Astrocyte (in vitro differentiated cells and primary cell): ENCODE measurements at places on chromosomes 4 and X. TPM values are rescaled to one million over a fixed set of nuclear protein-coding genes. Genes with fewer than 3 reads are reported as not detected.

VEGFC gene
- 20.3 and 24.2 TPM in 2 replicates for total RNA-seq

USP11 gene
- total RNA-seq: 75.7 and 80.8 TPM in 2 replicates

SHROOM2 gene
- total RNA-seq: 15.9 and 16.0 TPM in 2 replicates

TGIF2LX gene
- not detected in 2 replicates for total RNA-seq

NXF2 gene
- total RNA-seq: not detected in 2 replicates

PORCN gene
- total RNA-seq: 30.3 and 30.5 TPM in 2 replicates

DNA sequence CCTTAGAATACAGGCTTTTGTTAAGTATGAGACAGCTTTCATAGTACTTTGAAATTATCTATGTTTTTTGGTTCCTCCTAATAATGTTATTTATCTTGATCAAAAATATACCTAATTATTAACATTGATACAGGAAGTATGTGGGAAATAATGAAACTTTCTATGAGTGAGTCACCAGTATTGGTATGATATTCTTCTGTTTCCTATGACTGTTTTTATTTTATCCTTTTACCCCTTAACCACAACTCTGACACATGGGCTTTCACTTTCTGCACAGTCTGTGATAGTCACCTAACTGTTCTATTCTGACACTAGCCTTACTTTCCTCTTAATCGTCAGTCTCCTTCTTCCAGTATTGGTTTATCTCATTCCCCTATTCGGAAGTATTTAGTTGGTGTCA lies 4.7 kb downstream of the THAP9 start:
- peaks cover 11% of the 10 kb centered on the region for H3K4me1 ChIP-seq
- peak; percentile 57 for DNase-seq
- H3K27ac ChIP-seq: no peak overlapping the region

DNA sequence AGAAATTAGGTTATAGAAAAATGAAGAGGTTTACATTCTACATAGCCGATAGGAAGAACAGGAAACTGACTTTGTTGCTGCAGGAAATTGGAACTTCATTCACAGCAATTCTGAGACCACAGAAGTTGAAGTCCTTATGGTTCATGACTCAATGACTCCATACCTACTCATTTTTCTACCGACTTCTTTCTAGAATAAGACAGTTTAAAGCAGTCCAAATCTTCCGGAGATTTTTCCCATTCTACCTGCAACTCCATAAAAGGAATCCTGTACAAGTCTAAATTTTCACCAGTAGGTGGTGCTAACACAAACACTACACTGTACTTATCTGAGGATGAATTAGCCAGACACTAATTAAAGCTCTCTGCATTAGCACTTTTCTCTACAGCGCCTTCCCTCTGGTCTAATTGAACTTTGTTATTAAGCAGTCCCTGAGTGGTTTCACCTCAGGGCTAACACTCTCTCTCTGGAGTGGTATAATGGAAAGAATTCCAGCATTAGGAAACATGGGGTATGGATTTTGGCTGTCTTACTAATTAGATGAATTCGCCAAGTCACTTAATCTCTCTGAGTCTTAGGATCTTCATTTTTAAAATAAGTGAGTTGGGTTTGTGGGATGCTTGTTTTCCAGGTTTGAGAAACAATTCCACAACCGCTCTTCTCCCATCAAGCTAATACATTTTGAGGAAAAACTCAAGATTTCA lies 167.9 kb downstream of the SMIM20 start:
- peaks cover 17% of the 10 kb centered on the region for H3K4me1 ChIP-seq
- DNase-seq: peak; percentile 23
- peaks cover 46% of the 10 kb centered on the region for H3K27me3 ChIP-seq
- no peak overlapping the region for H3K4me3 ChIP-seq
- H3K27ac ChIP-seq: no peak overlapping the region

- no peaks in the 10 kb centered on the region for H3K4me1 ChIP-seq
- no peaks in the 10 kb centered on the region for H3K36me3 ChIP-seq
- H3K27ac ChIP-seq: no peak overlapping the region
- no peaks in the 10 kb centered on the region for H3K27me3 ChIP-seq
- no peak overlapping the region for H3K4me3 ChIP-seq
- no peak for DNase-seq
These were observed 21.8 kb downstream of the CMC4 start for GRCh38 chrX:155048977-155049619.

- no peak overlapping the region for H3K27ac ChIP-seq
- peak; percentile 39 for DNase-seq
These were observed 81.0 kb downstream of the ADGRA3 start for GRCh38 chr4:22434895-22435294.

DNA sequence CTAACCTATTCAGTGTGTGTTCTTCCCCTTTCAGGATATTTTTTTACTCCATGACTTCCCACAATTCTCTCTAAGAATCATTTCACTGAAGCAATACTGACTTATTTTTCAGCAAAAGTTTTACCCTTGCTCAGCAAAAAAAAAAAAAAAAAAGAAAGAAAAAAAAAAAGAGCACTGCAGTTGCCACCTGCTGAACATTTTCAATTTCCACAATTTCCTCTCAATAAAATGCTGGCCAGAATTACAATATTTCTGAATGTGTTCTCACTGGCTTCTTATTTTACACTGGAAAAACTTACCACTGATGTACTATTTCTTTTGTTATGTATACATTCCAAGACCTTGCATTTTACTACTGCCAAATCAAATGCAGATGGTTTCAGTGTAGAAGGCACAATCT lies 210.4 kb downstream of the PAPSS1 start:
- no peaks in the 10 kb centered on the region for H3K4me1 ChIP-seq
- H3K27me3 ChIP-seq: no peaks in the 10 kb centered on the region
- DNase-seq: no peak
- H3K36me3 ChIP-seq: no peaks in the 10 kb centered on the region

- H3K4me1 ChIP-seq: no peaks in the 10 kb centered on the region
- no peak for DNase-seq
- H3K27me3 ChIP-seq: no peaks in the 10 kb centered on the region
- no peak overlapping the region for H3K4me3 ChIP-seq
- H3K36me3 ChIP-seq: no peaks in the 10 kb centered on the region
These were observed 172.2 kb upstream of the TLL1 start for GRCh38 chr4:165700855-165701254.

DNA sequence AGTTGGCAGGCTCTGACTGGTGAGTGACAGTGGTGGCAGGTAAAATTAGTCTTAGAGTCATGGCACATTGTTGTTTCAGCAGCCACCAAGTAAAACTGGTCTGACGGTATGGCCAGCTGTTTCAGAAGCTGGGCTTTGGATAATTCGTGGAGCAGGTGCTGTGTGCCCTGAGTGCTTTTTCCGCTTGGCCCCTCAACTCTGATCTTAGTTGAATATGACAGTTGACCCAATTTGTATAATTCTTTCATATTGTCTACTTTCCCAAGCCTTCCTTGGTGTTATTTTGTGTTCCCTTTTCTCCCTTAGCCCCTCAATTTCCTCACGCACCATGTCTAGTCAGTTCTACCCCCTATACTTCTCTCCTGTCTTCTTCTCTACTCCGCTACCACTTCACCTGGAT lies 32.0 kb downstream of the CDS1 start:
- no peaks in the 10 kb centered on the region for H3K27me3 ChIP-seq
- H3K4me3 ChIP-seq: no peak overlapping the region
- no peak overlapping the region for H3K27ac ChIP-seq
- no peaks in the 10 kb centered on the region for H3K4me1 ChIP-seq
- DNase-seq: no peak
- no peaks in the 10 kb centered on the region for H3K36me3 ChIP-seq

- no peak overlapping the region for H3K27ac ChIP-seq
- peaks cover 14% of the 10 kb centered on the region for H3K4me1 ChIP-seq
- no peak overlapping the region for H3K4me3 ChIP-seq
These were observed 176.6 kb downstream of the AFAP1 start for GRCh38 chr4:7763106-7763505.

GRCh38 chr4:76279462-76279861 lies 27.1 kb upstream of the STBD1 start:
- no peaks in the 10 kb centered on the region for H3K4me1 ChIP-seq
- no peak overlapping the region for H3K4me3 ChIP-seq
- H3K27ac ChIP-seq: no peak overlapping the region
- no peaks in the 10 kb centered on the region for H3K36me3 ChIP-seq
- peaks cover 4% of the 10 kb centered on the region for H3K27me3 ChIP-seq
- DNase-seq: no peak

GRCh38 chrX:13571136-13571535 lies 1.7 kb downstream of the EGFL6 start:
- H3K4me1 ChIP-seq: no peaks in the 10 kb centered on the region
- no peaks in the 10 kb centered on the region for H3K36me3 ChIP-seq
- no peak overlapping the region for H3K4me3 ChIP-seq

DNA sequence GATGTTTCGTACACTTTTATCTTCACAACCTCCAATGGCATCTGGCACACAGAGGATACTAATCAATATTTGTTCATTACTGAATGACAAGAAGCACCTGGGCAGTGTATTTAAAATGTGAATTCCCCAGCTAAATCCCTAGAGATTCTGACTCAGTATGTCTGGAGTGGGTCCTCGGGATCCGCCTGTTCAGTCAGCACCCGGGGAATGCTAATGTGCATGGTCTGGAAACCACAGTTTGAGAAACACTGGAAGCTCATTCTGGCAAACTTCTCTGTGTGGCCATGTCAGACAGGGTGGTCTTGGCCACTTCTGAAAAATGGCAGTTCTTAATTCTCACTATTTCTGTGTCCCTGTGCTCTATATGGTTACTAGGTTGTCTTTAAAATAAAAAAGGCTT lies 138.8 kb upstream of the VCX start:
- DNase-seq: no peak
- H3K4me3 ChIP-seq: no peak overlapping the region
- no peak overlapping the region for H3K27ac ChIP-seq

GRCh38 chrX:94831364-94831763 lies 1157.4 kb downstream of the FAM133A start:
- H3K4me1 ChIP-seq: no peaks in the 10 kb centered on the region
- H3K27ac ChIP-seq: no peak overlapping the region
- H3K36me3 ChIP-seq: no peaks in the 10 kb centered on the region

GRCh38 chrX:120697053-120697452 lies 67.2 kb upstream of the C1GALT1C1 start:
- DNase-seq: no peak
- no peak overlapping the region for H3K4me3 ChIP-seq
- no peaks in the 10 kb centered on the region for H3K36me3 ChIP-seq
- no peaks in the 10 kb centered on the region for H3K27me3 ChIP-seq

- no peaks in the 10 kb centered on the region for H3K36me3 ChIP-seq
- H3K4me3 ChIP-seq: no peak overlapping the region
- peaks cover under 1% of the 10 kb centered on the region for H3K27me3 ChIP-seq
- DNase-seq: no peak
- no peak overlapping the region for H3K27ac ChIP-seq
- H3K4me1 ChIP-seq: peaks cover 7% of the 10 kb centered on the region
These were observed 966 bp upstream of the KIAA0232 start for GRCh38 chr4:6781561-6781960.

- no peaks in the 10 kb centered on the region for H3K4me1 ChIP-seq
- no peak overlapping the region for H3K27ac ChIP-seq
- H3K4me3 ChIP-seq: no peak overlapping the region
These were observed 339.4 kb upstream of the ZCCHC13 start for GRCh38 chrX:73964579-73964978.

GRCh38 chrX:149511081-149511480 lies 6.0 kb upstream of the IDS start:
- no peaks in the 10 kb centered on the region for H3K36me3 ChIP-seq
- DNase-seq: peak; percentile 62
- no peaks in the 10 kb centered on the region for H3K27me3 ChIP-seq
- H3K27ac ChIP-seq: no peak overlapping the region

- peaks cover 9% of the 10 kb centered on the region for H3K4me1 ChIP-seq
- H3K27me3 ChIP-seq: no peaks in the 10 kb centered on the region
- no peaks in the 10 kb centered on the region for H3K36me3 ChIP-seq
- no peak overlapping the region for H3K27ac ChIP-seq
- no peak for DNase-seq
- H3K4me3 ChIP-seq: no peak overlapping the region
These were observed 44.8 kb upstream of the CBR4 start for GRCh38 chr4:169054879-169055278.
